ENCODE measurements at places on chromosomes 2 and 18.

GRCh38 chr2:159442159-159442852, 155.8 kb upstream of the WDSUB1 start:
- no peak for DNase-seq

DNA sequence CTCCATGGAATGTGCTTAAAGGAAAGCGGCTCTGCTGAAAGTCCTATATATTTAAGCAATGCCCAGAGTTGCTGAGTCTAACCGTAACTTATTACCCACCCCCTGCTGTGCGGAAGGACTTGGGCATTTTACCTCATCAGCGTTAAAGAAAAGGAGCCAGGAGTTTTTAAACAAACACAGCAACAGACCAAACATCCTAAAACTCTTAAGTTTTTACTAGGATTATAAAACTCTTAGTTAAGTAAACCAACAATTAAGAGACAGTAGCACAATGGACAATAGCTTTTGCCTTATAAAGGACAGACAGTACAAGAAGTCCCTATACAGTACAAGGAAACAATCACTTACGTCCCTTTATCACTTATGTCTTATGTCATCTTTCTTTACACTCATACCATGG, 90.2 kb downstream of the ZNF521 start:
- no peak for DNase-seq

DNA sequence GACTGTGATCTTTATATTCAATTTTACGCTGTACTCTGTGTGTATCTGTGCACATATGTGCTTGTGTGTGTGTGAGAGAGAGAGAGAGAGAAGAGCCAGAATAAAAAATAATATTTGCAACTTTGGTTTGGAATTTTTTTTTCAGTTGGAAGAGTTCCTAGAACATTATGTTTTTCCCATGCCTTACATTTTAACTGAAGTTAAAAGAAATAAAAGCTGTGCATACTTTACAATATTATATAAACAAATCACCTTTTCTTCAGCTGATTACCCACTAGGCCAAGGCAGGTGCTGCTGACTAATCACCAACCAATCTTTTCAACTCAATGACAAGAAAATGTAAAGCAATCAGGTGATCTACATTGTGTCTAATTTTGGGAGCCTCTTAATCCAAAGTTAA, 366.3 kb downstream of the NYAP2 start:
- DNase-seq = no peak

- no peak for DNase-seq
These were observed 510.9 kb upstream of the NRP2 start for GRCh38 chr2:205171261-205171940.

- DNase-seq = peak; percentile 53
These were observed 173.0 kb downstream of the CTIF start for GRCh38 chr18:48711651-48712486.

- DNase-seq = no peak
These were observed 17.3 kb downstream of the PHLPP1 start for GRCh38 chr18:62732617-62733016.

DNA sequence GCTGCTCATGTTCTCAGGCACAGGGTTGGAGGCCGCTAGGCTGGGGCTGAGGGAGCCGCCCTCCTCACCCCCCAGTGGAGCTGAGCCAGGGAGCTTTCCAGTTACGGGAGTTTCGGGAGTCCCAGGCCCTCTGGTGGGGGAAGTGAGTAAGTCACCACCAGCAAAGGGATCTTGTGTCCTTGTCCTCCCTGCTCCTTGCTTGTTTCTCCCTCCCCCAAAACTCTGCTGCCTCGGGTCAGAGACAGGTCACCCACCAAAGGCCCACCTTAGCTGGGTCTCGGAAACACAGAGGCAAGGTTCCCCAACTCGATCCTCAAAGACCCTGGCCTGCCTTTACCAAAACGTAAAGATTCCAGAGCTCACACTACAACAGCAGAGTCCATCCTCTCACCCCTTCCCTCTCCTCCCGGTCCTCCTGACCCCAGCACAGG, 60.5 kb upstream of the POMC start:
- peak; percentile 47 for DNase-seq

- DNase-seq = no peak
These were observed 80.9 kb downstream of the FASTKD2 start for GRCh38 chr2:206846331-206846730.

DNA sequence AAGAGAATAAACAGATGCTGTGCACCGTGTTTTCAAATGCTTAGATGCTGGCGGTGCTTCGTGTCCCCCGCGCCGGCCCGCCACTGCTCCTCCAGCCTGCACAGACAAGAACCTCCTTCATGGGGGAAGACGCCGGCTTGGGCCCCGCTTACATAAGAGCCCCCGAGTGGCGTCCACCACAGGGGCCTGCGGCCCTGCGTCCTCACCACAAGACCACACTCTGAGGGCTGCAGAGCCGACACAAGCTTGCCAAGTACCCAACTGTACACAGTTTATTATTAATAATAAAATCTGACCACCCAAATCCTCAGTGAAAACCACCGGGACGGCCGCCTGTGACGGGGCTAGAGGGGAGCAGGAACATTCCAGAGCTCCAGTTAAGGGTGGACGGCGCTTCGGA, 232.2 kb downstream of the HDAC4 start:
- DNase-seq = no peak

DNA sequence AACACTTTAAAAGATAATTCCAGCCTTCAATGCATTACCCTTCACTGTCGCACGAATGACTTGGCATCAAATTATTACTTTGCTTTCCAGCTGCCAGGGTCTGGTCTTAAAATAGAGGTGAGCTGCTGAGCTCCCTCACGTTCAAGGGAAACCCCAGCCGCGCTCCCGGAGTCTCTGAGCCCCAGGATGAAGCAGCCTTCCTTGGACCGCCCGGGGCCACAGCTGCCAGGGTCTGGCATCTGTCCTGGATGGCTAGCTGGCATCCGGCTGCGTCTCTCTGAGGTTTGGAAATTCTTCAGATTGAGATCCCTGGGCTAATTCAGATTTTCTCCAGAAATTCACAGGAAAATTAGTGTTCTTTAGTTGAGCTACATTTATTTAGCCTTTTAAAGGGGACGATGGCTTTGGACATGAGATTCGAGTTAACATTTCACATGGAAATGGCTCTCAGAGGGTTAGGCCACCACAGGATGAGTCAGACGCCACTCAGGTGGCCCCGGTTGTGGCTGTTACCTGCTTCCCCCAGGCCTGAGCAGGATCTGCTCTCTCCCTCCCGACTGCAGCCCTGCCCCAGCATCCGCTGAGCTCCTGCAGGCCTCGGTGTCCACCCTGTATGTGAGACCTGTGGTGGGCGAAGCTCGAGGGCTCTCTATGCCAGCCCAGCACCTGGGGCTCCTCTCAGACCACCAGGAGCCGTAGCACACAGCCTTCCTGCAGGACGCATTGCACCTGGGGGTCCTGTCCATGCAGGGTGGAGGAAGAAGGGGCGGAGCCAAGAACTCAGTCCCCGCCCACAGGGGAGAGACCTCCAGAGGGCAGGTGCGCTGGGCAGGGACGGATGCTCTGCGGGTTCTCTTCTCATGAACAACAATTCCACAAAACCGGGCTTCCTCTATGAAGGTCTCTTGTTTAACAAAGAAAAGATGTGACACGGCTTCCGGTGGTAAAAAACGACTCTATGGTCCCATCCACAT, 255.5 kb downstream of the TWIST2 start:
- DNase-seq = no peak

- DNase-seq = no peak
These were observed 29.7 kb upstream of the NT5C1B start for GRCh38 chr2:18619091-18619490.

- DNase-seq = no peak
These were observed 177.9 kb downstream of the CYRIA start for GRCh38 chr2:16487686-16488085.

DNA sequence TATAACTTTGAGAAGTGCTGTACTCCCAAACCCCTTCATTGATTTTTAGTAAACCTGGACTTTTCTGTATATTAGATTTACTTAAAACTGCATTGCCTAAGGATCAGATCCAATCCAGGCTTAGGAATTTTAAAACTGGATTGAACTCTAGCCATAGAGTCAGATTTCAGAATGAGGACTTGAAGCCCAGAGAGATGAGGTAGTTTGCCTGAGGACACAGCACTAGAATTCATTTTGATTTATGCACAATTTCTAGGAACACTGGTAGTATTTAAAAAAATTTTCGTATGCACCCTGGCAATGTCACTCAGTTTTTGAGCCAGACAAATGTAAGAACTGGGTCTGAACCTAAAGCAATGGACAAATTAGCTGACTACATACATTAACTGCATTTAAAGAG, 144.9 kb downstream of the KCTD1 start:
- no peak for DNase-seq

DNA sequence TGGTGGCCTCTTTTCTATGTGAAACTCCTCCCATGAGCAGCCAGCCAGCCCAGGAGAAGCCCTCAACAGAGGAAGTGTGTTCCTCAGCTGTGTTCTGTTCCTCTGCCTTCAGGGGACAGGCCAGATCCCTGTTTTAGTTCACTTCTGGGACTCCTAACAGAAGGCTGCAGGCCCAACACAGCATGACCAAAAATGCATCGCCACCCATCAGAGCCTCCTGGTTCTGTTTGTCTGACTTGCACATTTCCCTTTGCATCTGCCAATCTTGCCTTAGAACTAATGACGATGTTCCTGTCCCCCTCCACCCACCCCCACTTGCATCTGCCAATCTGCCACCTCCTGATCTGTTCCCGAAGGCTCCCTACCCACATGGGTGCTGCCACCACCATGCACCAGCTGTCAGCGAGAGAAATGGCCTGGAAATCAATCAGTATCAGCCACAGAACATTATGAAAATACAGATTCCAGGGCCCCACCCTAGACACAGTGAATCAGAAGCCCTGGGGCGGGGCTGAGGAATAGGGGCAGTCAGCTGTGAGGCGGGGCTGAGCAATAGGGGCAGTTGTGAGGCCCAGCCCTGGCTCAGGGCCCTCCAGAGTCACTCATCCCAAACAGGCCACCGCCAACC, 51.0 kb downstream of the FAM168B start:
- no peak for DNase-seq

DNA sequence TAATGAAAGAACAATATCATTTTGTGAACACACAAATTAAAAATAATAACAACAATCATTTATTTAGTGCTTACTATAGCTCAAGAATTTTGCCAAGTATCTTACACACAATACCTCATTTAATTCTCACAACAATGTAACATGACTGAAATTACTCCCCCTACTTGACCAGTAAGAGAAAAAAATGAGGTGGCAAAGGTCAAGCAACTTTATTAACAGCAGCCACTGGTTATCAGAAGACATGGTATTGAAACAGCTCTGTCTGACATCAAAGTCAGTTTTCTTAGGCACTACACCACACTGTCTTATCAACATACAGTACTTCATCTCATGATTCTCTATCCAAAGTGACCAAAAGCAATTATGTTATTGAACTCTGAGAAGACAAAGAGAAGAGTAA, 389.4 kb downstream of the ZEB2 start:
- DNase-seq = no peak
